ENCODE measurements at places on chromosomes 2 and 18.

DNA sequence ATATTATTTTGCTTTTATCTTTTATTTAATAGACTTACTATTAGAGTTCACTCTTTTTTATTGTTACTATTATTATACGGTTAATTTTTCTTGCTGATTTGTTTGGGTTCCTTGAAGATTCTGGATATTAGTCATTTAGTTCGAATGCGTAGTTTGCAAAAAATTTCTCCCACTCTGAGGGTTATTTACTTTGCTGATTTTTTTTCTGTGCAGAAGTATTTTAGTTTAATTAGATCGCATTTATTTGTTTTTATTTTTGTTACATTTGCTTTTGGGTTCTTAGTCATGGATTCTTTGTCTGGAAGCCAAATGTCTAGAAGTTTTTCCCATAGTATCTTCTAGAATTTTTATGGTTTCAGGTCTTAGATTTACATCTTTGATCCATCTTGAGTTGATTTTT is 585.2 kb downstream of the CPS1 start:
- DNase-seq = no peak

DNA sequence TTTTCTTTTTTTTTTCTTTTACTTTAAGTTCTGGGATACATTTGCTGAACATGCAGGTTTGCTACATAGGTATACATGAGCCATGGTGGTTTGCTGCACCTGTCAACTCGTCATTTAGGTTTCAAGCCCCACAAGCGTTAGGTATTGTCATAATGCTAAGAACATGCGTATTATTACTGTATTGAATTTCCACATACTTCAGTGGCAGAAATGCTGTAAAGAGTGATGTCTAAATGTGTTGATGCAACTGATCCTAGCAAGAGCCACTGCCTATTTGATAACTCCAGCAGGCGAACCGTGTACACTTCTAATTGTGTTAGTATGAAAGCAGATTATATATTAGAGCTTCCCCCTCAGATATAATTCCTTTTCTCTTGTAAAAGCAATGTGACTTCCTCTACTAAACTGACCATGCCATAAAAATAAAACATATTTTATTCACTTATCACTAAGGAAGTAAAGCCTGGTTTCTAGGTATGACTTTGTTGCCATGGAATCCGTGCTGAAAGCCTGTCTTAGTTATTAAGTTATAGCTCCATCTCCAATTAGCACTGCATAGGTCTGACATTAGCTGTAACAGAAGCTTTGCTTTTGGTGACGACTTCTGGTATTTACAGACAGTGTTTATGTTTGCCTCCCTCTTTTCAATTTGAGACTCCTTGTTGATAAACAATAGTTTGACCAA is 280.0 kb downstream of the GALR1 start:
- DNase-seq = no peak

DNA sequence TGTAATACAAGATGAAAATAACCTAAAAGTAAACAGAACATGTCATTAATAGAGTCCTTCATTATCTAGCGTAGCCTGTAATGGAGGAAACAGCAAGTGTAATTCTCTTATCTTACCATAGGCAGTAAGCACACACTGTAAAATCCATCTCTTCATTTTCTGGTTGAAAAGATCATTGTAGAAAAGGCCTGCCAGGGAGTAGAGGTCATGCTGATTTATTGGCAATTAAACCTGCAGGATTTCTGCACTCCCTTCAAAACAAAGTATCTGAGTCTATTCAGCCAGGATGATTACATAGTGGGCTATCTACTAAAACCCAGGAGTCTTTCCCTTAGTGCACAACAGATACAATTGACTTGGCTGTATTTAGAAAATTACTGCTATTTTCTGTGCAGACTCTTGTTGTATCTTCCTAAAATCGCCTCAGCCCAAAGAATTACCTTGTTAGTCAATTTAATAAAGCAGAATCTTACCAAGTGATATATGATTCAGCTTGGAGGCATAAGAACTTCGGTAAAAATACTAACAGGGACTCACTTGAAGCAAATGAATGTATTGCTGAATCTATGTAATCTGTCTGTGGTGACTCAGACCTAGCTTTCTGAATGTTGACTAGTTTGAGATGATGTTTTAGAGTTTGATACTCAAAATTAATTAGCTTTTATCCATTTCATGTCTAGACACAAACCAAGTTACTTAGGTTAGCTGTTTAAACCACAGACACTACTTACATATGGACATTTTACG is 250.4 kb upstream of the STON1 start:
- DNase-seq = peak; percentile 19

- peak; percentile 17 for DNase-seq
These were observed 61.7 kb upstream of the SPTBN1 start for GRCh38 chr2:54394392-54394791.

GRCh38 chr2:111019381-111019780 is 101.3 kb upstream of the BCL2L11 start:
- DNase-seq = no peak

- no peak for DNase-seq
These were observed 49.3 kb downstream of the HS6ST1 start for GRCh38 chr2:128269063-128269989.

GRCh38 chr2:74540291-74540690 is 10.6 kb downstream of the HTRA2 start:
- DNase-seq = no peak

DNA sequence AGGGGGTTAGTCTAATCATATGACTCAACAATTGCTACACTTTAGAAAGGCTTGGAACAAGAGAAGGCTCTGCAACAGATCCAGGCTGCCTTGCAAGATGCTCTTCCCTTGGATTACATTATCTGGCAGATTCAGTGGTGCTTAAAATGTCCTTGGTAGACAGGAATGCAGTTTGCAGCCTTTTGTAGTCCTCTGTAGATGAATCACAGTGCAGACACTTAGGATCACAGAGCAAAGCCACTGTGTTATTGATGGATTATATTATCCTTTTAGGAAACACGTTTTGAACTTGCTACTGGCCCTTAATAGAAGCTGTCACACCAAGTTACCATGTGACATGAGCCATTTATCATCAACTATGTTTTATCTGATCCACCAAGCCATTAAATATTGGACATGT is 152.2 kb downstream of the CBLN2 start:
- DNase-seq = no peak

GRCh38 chr18:67599277-67599676 is 82.8 kb upstream of the DSEL start:
- no peak for DNase-seq

DNA sequence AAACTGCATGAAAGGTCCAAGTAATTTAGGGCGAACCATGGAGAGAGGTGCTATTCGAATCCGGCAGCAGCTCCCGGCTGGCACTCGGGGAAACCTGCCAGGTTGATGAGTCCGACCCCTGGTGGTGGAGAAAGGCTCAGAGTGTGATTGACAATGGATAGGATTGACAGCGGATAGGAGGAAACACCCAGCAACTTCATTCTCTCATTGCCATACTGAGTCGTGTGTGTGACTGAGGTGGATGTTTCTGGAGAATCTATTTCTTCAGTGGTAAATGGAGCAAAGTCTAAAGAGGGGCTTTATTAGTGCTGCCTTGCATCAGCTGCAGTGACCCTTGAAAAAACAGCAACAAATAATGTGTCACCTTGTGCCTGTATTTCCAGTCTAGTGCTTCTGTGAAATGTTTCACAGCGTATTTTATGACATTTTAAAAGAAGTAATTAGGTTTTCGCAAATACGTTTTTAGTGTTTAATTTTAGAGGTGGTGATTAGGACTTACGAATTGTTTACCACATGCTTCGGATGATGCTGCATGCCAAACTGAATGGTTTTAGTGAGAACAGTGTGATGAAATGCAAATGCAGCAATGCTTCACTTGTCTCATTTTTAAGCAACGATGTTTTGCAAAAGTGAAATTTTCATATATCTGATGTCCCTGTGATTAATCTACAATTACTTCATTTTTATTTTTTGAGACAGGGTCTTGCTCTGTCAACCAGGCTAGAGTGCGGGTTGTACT is 102.0 kb downstream of the DCDC2C start:
- DNase-seq = no peak

DNA sequence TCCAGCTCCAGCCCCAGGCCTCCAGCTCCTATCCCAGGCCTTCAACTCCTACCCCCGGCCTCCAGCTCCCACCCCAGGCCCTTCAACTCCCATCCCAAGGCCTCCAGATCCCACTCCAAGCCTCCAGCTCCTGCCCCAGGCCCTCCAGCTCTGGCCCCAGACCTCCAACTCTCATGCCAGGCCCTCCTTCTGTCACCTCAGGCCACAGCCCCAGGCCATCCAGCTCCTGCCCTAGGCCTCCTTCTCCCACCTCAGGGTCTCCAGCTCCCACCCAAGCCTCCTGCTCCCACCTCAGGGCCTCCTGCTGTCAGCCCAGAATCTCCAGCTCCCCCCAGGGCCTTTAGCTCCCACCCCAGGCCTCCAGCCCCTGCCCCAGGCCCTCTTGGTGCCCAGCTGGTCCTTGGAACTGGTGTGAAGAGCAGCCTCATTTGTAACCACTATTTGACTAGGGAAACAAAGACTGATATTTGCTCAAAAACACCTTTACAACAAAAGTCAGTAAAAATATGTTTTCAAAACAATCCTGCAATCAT is 67.8 kb upstream of the SALL3 start:
- no peak for DNase-seq

GRCh38 chr2:65044097-65044735 is 12.0 kb upstream of the CEP68 start:
- no peak for DNase-seq

- no peak for DNase-seq
These were observed 819 bp upstream of the SERPINE2 start for GRCh38 chr2:224039770-224040440.

GRCh38 chr2:109182426-109182825 is 53.4 kb downstream of the SH3RF3 start:
- DNase-seq = no peak

DNA sequence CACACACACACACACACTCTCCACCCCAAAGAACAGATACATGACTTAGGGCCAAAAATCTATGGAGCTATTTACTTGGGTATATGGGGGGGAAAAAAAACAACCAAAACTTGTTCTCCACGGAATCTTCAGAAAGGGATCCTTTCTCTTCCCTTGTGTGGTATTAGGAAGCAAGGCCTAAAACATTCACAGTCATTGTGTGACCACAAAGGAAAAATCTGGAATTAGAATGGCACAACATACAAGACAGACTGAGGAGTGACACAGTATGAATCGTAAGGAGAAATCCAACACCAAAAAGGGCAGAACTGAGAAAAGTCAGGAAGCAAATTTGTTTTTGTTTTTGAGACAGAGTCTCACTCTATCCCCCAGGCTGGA is 70.3 kb downstream of the ASXL2 start:
- DNase-seq = no peak

- DNase-seq = no peak
These were observed 59.1 kb downstream of the ZNF385B start for GRCh38 chr2:179802051-179802882.

- no peak for DNase-seq
These were observed 55.5 kb downstream of the SEPTIN10 start for GRCh38 chr2:109558076-109558882.

DNA sequence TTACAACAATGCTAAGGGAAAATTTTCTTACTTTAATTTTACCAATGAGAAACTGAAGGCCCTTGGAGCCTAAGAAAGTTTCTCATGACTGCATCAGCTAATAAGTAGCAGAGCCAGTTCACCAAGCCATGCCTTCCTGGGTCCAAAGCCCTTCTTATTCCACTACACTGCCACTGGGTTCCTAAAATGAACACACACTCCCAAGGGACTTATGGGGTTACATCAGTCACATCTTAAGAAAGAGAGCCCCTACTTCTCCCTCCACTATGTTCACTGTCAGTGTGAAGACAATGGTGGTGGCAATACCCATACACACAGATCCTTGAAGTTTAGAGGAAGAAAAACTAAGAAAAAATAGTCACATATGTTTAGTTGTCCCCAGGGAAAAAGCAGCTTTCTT is 20.6 kb downstream of the MBD2 start:
- no peak for DNase-seq

- DNase-seq = no peak
These were observed 63.1 kb upstream of the B3GNT7 start for GRCh38 chr2:231332388-231332787.

DNA sequence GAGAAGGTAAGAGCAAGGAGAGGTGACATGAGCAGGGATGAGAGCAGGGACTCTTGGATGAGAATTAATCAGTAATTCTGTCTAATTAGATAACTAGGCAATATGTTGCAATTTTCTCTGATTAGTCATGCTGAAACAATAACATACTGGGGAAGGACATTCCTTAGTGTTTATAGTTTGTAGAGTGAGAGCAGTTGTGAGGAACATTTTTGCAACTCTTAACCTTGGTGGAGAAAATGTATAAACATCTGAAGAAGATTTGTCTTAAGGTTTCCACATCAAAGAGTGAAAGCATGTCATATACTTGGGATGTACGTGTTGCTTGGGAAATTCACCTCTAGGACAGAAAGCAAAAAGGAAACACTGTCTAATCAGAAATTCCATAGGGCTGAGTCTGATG is 955.4 kb upstream of the FANCL start:
- DNase-seq = no peak

DNA sequence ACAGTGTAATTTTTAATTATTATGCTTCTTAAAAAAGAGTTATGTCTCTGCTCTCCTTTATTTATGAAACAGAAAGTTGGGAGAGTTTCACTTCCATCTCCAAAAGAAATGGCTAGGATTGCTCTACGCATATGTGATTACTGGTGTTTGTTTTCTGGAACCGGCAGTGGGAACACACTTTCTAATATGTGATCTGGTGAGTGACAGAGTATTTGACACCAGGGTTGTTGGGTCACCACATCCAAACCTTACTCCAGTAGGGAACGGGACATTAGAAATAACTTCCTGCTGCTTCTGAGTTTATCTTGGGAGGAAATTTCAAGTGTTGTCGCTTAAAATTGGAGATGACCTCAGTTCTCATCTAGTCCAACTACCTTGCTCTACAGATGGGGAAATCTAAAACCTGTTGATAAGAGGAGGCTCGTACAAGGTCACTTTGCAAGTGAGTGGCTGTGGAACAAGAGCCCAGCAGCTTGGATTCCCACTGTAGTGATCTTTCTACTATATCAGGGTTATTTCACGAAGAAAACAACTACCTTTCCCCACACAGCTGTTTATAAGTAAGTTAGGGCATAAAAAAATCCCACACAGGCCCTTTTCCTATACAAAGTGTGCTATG is 108.5 kb downstream of the TTC32 start:
- no peak for DNase-seq

GRCh38 chr18:24023185-24023814 is 8.7 kb downstream of the TTC39C start:
- DNase-seq = no peak

DNA sequence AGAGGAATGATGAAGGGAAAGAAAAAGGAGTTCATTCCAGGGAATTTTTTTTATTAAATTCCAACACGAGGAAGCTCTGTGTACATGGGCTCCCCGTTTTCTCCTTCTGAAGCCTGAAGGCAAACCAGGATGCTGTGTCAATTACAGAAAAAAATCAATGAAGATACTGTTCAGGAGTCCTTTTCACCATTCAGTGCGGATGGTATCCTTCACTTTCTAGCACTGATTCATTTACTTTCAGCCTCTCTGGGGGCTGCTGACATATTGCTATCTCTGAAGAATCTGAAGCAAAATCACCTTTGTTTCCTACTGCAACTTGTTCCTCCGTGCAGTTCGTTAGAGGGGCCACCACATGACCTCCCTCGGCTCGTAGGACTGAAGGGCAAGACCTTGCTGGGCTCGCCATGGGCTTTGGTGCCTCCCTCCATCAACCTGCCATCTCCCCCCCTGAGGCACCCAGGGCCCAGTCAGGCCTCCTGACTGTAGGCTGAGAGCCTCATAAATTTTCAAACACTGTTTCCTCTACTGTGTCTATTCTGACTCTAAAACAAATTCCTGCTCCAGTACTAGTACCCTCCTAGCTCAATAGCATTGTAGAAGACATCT is 25.5 kb upstream of the ST8SIA3 start:
- no peak for DNase-seq
